ENCODE measurements at places on chromosomes 1 and 21. TPM values are rescaled to one million over a fixed set of nuclear protein-coding genes. Genes with fewer than 3 reads are reported as not detected.
A peak's percentile ranks its signal among the peaks of the same experiment; 100 is the strongest.

GRCh38 chr21:16634515-16634914, 878.3 kb upstream of the CXADR start:
- H3K27me3 ChIP-seq: no peaks in the 10 kb centered on the region
- H3K4me1 ChIP-seq: no peaks in the 10 kb centered on the region
- DNase-seq: no peak
- H3K36me3 ChIP-seq: no peaks in the 10 kb centered on the region
- H3K27ac ChIP-seq: no peak overlapping the region
- no peak overlapping the region for H3K4me3 ChIP-seq

- no peaks in the 10 kb centered on the region for H3K36me3 ChIP-seq
- H3K4me1 ChIP-seq: no peaks in the 10 kb centered on the region
- H3K4me3 ChIP-seq: no peak overlapping the region
- no peak overlapping the region for H3K27ac ChIP-seq
- no peak for DNase-seq
- H3K27me3 ChIP-seq: no peaks in the 10 kb centered on the region
Measured at GRCh38 chr1:238980053-238980452, 406.3 kb upstream of the CHRM3 start.

GRCh38 chr1:109619576-109620400, at the start of the genes AMPD2 and GNAT2:
Gene AMPD2, plus strand, starts transcription at chr1:109619837. Its CDS starts 1,339 bp downstream, at chr1:109621176.
Gene GNAT2, minus strand, starts transcription at chr1:109619616. Its CDS starts 6,746 bp downstream, at chr1:109612870.
- H3K27ac ChIP-seq: peak within 1 kb of the TSS; percentile 39
- DNase-seq: no peak
- no peaks in the 10 kb centered on the region for H3K36me3 ChIP-seq
- H3K4me1 ChIP-seq: peaks cover 32% of the 10 kb centered on the region

GRCh38 chr1:163055531-163055930, 13.6 kb upstream of the RGS4 start:
- H3K4me3 ChIP-seq: no peak overlapping the region
- no peaks in the 10 kb centered on the region for H3K27me3 ChIP-seq
- no peaks in the 10 kb centered on the region for H3K4me1 ChIP-seq

The COL24A1 gene
- total RNA-seq: 0.33 TPM

The EXO1 gene
- 19.6 TPM for total RNA-seq

The TRABD2B gene
- 0.09 TPM for total RNA-seq

The HSF2BP gene
- total RNA-seq: 0.80 TPM

All from thymus (tissue), 14 donors.